ENCODE measurements at places on chromosomes 16 and 17.

DNA sequence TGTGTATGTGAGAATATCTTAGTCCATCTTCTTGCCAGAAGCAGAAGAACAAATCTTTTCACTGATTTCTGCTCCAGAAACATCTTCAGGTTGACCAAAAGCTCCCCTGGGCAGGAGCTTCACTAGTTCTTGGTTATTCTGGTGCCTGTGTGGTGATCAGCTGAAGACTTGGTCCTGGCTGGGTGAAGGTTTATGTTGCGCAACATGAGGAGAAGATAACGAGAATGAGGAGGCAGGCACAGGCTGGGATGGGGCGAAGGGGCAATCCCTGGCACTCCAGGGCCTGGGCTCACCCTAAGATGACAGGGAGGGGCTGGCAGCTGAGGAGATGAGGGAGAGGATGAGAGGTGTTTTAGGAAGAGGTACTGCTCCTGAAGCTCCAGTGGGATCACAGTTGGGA is 232.0 kb downstream of the NTN1 start:
- no peak for DNase-seq

GRCh38 chr17:35299135-35299534 is 56.3 kb downstream of the SLFN5 start:
- no peak for DNase-seq

DNA sequence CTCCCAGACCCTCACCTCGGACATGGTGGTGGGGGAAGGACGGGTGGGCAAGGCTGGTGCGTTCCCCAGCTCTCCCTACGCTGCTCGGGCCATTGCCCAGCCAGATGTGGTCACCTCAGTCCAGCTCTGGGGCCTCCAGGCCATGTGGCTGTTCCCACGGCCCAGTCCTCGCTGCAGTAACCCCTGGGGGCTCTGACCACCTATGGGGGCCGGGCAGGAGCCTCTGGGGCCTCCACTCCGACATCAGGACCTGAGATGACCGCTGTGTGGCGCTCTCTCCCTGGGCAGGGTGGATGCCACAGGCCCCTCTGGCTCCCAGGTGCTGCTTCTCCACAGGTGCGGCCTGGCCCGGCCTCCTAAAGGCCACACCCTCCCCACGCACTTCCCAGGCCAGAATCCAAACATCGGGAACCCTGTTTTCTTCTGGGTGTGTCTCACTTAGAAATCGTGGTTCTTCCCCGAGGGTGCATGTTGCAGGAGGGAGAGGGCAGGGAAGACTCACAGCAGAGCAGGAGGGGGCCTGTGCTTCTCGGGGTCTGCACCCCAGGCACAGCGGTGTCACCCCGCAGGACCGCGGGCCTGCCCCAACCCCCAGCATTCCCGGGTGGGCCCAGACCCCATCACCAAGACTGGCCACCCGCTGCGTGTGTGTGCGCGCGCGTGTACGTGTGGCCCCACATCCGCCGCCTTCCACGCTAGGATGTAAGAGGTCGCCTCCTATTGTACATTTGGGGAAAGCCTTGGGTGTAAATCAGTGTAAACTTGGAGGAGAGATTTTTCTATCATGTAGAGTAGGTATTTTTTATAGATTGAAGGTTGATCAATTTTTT is 5.9 kb upstream of the CAPN15 start:
- no peak for DNase-seq

- DNase-seq = no peak
Observed at GRCh38 chr16:9903-10665, 43.3 kb downstream of the POLR3K start.

DNA sequence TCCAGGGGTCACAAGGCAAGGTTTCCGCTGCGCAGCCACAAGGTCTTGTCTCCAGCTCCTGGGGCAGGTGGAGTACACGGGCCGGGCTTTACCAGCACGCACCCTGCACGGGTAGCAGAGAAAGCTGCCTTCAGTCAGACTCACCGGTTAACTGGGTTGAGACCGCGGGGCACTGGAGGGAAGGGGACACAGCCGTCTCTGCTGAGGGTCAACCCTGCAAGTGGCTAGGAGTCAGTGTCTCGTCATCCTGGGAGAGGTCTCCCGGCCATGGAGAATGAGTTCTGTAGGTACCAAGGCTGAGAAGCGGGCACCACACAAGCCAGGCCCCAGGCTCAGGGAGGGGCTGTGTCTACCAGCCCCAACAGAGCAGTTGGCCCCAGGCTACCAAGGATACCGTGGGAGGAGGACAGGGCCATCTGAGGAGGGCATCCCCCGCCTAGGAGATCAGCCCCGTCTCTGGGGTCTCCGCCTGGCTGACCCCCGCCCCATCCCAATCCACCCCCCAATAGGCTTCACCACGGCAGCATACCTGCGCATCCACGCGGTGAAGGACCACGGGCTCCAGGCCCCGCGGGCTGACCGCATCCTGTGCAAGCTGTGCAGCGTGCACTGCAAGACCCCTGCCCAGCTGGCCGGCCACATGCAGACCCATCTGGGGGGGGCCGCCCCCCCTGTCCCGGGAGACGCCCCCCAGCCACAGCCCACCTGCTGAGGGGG is 2.8 kb upstream of the PRRT2 start:
- no peak for DNase-seq

DNA sequence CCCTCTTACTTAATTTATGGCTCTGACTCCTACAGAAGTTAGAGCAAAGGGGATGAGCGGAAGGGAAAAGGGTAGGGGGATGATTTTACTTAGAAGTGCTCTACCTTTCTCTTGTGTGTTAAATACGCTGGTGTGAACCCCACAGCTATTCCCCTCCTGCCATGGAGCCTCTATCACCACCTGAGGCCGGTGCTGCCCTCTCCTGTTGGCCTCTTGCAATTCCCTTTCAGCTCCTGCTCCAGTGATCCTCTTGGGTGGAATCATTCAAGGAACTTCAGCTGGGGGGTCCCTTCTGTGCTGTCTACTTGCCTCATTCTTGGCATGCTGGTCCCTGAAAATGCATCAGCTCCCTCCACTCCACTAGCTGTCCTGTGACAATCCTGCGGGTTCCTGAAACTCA is 41.8 kb upstream of the CDH8 start:
- no peak for DNase-seq

DNA sequence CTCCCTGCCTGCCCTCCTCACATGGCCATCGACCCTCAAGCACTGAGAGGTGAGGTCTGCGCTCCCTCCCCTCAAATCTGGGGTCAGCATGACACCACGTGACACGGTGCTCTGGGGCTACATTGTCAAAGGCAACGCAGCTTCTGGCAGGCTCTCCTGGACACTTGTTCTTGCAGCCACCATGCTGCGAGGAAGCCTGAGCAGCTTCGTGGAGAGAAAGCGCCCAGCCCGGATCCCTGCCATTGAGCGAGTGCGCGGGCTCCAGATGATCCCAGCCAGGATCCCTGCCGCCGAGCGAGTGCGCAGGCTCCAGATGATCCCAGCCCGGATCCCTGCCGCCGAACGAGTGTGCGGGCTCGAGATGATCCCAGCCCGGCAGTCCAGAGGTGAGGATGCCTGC is 70.9 kb upstream of the METRNL start:
- no peak for DNase-seq

DNA sequence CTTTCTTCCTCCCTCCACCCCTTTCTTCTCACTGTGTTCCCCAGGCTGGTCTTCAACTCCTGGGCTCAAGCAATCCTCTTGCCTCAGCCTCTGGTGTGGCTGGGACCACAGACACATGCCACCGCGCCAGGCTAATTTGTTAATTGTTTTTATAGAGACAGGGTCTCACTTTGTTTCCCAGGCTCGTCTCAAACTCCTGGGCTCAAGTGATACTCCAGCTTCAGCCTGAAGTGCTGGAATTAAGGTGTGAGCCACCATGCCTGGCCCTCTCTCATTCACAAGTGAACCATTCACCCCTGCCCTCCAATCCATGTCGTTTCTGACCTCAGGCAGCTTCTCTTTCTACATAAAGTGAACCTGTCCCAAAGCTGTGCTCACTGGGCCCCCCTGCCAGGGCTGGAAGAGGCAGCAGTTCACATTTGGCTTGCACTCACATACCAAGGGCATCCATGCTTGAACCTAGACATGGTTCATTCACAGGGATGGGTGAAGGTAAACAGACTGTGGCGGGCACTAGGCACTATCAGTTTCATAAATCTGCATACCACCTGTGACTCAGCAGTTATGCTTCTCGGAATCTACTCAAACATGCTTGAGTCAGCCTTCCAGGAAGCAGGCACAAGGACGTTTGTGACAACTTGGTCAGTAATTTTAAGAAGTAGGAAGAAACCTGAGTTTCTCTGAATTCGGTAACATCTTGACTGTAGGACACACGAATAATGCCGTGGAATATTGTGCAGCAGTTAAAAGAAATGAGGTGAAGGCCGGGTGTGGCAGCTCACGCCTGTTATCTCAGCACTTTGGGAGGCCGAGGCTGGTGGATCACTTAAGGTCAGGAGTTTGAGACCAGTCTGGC is 6.0 kb upstream of the RNF213 start:
- peak; percentile 94 for DNase-seq

GRCh38 chr17:77802811-77803220 is 155.7 kb upstream of the TNRC6C start:
- DNase-seq = no peak

- no peak for DNase-seq
Observed at GRCh38 chr17:82679586-82680465, 18.7 kb downstream of the RAB40B start.

DNA sequence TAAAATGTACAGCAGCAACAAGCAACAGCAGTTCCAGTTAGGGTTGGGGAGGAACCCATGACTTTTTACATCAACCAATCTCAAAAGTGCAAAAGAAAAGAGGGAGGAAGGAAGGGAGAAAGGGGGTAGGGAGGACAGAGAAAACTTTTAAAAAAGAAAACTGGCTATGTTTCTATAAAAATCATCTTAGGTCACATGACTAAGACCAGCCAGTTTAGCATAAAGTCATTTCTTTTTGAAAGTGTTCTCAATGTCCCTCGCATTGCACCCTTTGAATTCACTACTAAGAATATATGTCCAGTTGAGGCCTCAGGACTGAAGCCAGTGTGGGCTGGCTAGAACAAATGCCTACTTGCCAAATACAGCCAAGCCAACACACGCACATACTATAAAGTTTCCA is 28.9 kb downstream of the DCUN1D3 start:
- DNase-seq = no peak

DNA sequence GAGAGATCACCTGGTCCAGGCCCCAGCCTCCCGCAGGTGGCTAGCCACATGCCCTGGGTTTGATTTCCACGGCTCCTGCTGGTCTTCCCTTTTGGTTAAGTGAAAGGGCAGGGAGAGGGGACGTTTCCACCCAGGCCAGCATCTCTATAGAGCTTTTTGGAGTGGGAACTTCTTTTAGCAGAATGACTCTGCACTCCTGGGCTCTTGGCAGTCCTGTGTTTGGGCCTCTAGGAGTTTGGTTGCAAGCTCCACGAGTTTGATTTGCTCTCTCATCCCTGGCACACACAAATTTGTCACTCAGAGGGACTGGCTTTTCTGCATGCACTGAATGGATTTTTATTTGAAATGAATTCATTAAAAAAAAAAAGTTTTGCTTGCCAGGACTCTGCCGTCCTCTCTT is 32.8 kb downstream of the MSI2 start:
- no peak for DNase-seq

DNA sequence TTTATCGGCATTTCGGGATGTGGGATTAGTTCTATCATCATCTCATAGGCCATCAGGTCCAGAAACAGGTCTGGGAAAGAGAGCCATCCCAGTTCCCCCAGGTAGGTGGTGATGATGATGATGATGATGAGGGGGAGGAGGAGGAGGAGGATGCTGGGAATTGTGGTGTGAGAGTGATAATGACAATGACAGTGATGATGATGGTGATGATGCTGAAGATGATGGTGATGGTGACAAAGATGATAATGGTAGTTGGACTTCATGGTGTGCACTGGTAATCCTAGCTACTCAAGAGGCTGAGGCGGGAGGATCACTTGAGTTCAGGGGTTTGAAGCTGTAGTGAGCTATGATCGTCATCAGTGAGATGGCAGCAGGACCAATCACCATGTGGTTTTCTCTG is 16.3 kb upstream of the GCSH start:
- no peak for DNase-seq

- DNase-seq = no peak
Observed at GRCh38 chr17:47884905-47885730, 10.9 kb upstream of the SP2 start.

DNA sequence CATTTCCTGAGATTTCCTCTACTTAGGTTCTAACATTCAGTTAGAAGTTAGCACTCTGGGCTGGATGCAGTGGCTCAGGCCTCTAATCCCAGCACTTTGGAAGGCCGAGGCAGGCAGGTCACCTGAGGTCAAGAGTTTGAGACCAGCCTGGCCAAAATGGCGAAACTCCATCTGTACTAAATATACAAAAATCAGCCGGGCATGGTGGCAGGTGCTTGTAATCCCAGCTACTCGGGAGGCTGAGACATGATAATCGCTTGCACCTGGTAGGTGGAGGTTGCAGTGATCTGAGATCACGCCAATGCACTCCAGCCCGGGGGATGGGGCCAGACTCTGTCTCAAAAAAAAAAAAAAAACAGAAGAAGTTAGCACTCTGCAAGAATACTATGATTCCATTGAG is 1430.9 kb downstream of the CDH11 start:
- DNase-seq = no peak

DNA sequence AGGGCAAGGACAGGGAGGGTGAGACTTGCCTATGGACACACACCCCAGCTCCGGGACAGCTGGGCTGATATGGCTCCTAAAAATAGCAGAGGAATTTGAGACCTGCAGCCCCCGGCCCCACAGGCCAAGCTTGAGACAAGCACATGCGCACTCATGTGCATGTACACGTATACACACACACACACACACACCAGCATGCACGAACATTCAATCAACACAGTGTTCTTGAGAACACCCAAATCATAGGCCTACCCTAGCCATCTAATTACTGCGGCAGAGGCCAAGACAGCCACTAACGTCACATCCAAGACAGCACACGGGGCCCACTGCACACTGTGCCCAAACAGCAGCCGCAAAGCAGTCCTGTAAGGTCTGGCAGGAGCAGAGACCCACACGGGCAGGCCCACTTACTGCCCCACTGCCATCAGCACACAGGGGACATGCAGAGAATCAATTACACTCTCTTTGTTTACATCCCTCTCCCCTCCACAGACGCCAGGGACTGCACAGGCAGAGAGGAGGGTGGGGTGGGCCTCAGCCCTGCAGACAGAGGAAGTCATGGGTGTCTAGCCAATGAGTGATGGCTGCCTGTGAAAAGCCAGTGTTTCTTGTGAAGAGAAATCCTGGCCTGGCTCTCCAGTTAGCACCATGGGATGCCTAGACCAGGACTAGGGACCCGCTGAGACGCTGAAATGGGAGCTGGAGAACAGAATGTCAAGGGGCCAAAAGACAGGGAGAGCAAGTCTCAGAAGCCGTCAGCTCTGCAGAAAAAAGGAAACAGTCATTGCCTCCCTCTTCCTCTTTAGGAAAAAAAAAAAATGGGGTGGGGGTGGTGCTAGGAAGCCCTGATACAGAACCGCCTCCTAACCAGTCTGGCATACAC is 39.3 kb downstream of the MYO18A start:
- DNase-seq = peak; percentile 51

DNA sequence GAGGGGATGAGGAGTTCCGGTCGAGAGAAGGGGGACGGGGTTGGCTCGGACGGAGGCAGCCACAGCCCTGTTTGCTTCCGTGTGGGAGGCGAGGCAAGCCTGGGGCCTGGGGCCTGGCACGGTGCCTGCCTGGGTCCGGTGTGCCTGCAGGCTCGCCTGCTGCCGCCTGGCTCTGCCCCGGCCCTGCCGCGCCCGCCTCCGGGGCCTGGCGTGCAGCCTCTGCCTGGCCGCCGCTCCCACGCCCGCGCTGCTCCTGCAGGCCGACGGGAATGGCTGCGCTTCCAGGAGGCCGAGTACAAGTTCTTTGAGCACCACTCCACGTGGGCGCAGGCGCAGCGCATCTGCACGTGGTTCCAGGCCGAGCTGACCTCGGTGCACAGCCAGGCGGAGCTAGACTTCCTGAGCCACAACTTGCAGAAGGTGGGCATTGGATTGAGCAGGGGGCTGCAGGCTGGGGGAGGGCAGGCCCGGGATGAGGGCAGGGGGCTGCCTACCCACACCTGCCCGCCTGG is 53.1 kb downstream of the MRC2 start:
- no peak for DNase-seq

All from suppressor macrophage treated with lipopolysaccharide for 4 hours (primary cell).